GOT3 (cell line): ENCODE measurements at places on chromosomes 1 and 21.

DNA sequence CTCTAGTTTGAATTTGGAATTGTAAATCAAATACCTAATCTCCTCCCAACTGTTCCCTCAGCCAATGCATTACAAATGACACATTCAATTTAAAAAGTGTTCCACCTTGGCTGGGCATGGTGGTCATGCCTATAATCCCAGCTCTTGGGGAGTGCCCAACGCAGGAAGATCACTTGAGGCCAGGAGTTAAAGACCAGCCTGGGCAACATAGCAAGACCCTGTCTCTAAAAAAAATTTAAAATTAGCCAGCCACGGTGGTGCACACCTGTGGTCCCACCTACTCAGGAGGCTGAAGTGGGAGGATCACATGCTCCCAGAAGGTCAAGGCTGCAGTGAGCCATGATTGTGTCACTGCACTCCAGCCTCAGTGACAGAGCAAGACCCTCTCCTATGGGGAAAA, 3.8 kb downstream of the ARNT start:
- no peak for DNase-seq

- DNase-seq: no peak
These were observed 131.8 kb upstream of the DUSP10 start for GRCh38 chr1:221873673-221874072.

DNA sequence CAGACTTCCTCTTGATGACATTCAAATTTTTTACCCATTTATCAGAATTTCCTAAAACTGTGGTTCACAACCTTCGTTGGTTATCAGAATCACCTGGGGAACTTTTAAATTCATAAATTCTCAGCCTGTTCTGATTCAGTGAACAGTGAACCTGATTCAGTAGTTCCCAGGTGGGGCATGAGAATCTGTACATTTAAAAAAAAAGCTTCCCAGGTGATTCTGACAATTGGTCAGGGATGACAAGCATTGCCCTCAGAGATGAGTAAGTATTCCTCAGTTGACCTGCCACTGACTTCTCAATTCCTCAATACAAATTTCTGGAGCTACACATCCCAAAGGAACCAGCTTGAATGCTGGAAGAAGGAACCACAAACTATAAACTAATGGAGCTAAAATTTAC, 23.5 kb upstream of the CR2 start:
- no peak for DNase-seq

GRCh38 chr21:33937931-33938339, 22.3 kb upstream of the ATP5PO start:
- no peak for DNase-seq

- DNase-seq: peak; percentile 72
These were observed at the start of the genes CEP104 and DFFB for GRCh38 chr1:3856923-3857790. Gene CEP104 (minus strand): TSS chr1:3857211. CDS start chr1:3852407, 4,804 bp downstream. Gene DFFB (plus strand): TSS chr1:3857476. CDS start chr1:3857604, 128 bp downstream.

- DNase-seq: no peak
These were observed 20.6 kb downstream of the NCAM2 start for GRCh38 chr21:21018821-21019220.

- DNase-seq: no peak
These were observed 1.9 kb upstream of the AK5 start for GRCh38 chr1:77279929-77280328.

GRCh38 chr1:156957634-156958033, 37.2 kb downstream of the LRRC71 start:
- no peak for DNase-seq

DNA sequence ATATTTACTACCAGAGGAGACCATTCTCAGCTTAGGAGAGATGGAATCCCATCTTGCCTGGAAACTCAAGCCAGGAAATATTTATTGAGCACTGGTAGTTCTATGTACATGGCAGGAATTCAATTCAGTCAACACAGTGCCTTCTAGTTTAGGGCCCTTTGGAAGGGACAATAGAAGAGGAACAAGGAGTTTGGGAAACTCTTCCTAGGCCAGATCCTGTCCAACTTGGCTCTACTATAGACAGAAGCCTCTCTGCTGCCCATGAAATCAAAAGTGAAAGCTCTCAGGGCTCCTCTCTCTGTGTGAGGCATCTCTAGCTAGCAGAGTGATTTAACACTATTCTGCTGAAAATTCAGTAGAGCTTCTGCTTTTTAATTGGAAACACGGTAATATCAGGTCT, 244.6 kb upstream of the MAP1LC3C start:
- DNase-seq: no peak
